ENCODE measurements at places on chromosomes 3 and 15.

DNA sequence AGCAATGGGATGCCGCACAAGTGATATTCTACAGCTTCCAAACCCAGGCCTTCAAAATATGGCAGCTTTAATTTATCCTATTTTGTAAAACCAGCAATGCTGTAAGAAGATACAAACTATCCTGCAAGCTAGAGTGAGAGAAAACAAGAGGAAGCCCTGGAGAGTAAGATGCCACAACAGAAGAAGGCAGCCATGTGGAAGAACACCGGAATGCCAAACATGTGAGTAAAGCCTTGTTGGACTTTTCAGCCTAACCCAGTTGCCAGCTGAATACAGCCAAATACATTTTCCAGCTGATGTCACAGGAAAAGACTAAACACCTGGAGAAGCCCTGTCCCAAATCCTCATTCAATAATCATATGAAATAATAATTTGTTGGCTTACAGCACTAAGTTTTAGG is 1115.1 kb upstream of the CADM2 start:
- DNase-seq, result no peak

DNA sequence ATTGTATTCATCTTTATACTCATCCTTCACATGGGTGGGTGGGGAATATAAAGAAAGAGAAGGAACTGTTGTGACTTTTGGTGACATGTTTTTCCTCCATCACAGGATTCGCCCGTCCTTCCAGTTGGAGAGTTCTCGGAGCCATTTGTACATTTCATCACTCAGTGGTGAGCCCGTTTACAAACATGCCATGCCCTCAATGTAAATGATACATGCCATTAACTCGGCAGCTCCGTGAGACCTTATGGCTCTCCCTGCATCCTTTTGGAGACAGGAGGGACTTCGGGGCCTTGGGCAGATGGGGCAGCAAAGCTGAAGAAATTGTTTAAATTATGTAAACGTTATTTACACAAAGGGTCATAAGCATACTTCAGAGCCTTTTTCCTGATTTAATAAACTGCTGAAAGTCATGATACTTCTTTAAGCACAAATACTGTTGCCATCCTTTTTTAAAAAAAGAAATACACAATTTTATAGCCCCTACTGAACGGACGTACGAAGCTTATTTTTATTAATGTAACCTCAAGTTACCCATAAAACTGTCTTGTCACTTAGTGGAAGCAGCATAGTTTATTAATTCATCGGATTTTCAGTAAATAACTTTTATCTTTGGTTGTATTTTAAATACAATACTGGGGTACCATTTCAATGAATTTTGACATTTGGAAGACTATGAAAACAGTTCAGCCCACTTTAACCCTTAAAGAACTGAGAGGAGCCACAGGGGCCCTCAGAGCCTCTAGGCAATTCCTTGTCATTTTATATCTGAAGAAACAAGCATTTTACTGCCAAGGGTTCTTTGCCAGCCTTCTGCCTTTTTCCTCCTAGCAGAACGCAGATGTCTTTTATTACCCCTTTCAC is 55.6 kb upstream of the SKOR1 start:
- DNase-seq, result no peak

DNA sequence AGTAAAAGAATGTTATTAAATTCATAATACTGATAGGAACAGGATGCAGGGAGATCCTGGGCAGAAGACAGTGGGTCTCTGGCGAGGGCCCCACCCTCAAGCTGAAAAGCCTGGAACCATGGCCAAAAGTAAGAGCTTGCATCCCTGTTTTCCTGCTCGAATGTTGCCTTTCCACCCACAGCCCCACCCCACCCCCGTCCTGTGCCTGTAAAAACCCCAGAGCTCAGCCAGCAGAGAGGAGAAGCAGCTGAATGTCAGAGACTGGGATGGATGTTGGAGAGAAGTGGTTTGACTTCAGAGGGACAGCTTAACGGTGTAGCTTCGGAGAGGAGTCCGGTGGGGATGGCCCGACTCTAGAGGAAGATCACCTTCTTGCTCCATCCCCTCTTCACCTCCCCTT is 207.9 kb downstream of the ROBO2 start:
- DNase-seq, result no peak

DNA sequence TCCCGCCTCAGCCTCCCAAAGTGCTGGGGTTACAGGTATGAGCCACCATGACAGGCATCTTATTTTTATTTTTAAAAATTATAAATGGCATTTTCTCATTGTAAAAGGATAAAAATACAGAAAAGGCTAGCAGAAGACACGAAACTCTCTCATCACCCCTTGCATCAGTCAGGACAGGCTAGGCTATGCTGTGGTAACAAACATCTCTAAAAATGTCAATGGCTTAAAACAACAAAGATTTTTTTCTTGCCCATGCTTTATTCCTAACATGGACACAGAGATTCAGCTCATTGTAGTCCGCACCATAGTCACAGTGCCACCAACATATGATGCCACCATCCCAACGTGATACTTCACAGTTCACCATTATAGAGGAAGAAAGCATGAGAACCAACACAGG is 34.0 kb upstream of the SEMA4B start:
- no peak for DNase-seq

GRCh38 chr3:151841801-151842200 is 27.9 kb downstream of the AADAC start:
- no peak for DNase-seq

- DNase-seq, result no peak
Measured at GRCh38 chr3:148082506-148083280, 615.0 kb upstream of the AGTR1 start.

DNA sequence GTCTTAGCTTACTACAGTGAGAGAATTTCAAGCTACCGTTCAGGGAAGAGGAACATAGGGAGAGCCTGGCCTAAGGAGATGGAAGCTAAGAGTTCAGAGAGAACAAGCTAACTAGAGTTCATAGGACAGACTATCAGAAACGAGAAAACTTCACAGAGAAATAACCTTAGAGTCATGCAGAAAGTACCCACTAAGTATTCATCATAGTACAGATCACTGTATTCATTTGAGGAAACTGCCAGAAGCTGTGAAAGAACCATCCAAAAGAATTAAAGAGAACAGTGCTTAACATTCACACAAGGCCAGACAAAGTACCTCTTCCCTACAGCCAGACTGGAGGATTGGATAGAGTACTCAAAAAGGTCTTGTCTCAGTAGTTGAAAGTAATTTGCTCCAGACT is 15.2 kb upstream of the GBE1 start:
- DNase-seq, result no peak
